ENCODE measurements at places on chromosomes 2 and 18.

GRCh38 chr2:109582928-109583895 is 30.6 kb downstream of the SEPTIN10 start:
- DNase-seq: no peak

DNA sequence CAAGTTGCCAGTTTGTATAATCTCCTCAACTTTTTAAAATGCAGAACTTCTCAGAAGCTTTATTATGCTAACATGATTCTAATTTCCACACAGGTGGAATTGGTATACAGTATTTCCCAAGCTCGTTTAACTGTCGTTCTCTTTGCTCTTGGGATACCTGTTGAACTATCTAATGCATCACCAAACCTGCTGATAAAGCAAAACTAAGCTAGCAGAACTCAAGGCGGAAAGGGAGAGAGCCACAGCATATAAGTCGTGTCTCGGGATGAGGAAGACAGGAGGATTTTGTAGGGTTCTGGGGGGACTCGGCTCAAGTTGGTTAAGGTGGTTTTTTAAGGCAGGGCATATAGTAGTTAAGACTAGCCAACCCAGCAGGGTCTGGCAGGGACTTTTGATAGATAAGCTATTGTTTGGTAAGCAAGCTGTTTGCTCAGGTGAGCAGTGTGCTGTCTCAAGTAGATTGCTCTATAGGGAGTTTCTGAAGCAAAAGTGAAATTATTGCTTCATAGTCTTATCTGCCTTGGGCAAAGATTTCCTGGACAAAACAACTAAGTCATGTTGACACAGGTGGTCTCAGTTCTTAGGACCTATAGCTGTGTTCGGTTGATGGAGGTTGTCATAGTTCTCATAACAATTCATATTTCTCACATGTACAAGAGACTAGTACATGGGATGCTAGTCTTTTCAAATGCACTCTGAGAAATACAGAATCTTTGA is 28.2 kb upstream of the CHRNA1 start:
- DNase-seq: no peak

- DNase-seq: no peak
Measured at GRCh38 chr2:222572264-222572721, 83.6 kb downstream of the FARSB start.

DNA sequence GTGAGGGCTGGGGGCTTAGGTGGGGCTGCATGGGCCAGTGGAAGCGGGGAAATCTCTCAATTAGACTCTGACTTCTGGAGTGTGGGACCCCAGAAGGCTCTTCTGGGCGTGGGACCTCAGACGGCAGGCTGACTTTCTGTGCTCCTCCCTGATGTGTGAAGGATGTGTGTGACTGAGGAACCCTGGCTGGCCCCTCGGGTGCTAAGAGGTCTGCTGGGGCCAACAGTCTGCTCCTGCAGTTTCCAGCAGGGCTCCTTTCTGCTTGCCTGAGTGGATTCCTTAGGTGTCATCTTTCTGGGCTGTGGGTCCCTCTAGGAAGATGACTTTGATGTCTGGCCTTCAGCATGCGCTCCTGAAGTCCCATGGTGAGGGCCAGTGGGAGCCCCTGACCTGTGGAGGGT is 167.5 kb downstream of the DYSF start:
- peak; percentile 17 for DNase-seq

- peak; percentile 43 for DNase-seq
Measured at GRCh38 chr2:42878581-42878980, 86.2 kb upstream of the HAAO start.

GRCh38 chr2:66576561-66577320 is 141.8 kb downstream of the MEIS1 start:
- DNase-seq: no peak

- DNase-seq: no peak
Measured at GRCh38 chr2:48607307-48608014, 10.2 kb upstream of the GTF2A1L start.

- no peak for DNase-seq
Measured at GRCh38 chr2:16774091-16774490, 108.5 kb upstream of the CYRIA start.

GRCh38 chr18:79507546-79508480 is 112.1 kb downstream of the NFATC1 start:
- DNase-seq: no peak

Measured in stimulated activated CD8-positive, alpha-beta memory T cell treated with anti-CD3 and anti-CD28 coated beads, Interleukin-4, amount 100 ng/mL, for 48 hours (primary cell).